ENCODE measurements at places on chromosomes 5 and 9.

DNA sequence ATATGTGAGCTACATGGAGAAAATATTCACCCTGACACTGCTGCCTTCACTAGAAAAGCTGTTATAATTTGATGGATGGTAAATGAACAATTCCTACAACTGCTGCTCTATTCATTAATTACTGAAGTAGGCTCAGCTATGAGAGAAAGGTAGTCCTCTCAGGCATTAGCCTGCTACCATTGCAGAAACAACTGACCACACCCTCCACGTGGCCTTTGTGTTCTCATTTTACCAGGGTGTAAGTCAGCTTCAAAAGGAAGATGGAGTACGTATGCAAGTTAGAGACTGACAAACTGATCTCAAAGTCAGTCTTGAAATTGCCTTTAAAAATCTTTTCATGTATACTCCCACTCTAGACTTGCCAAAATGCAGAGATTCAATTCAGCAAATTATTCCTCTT lies 26.3 kb upstream of the TPD52L3 start:
- no peak for DNase-seq

GRCh38 chr5:157862183-157862851 lies 3.4 kb upstream of the CLINT1 start:
- DNase-seq: no peak

GRCh38 chr9:71685394-71685793 lies 82.9 kb downstream of the CEMIP2 start:
- no peak for DNase-seq

- no peak for DNase-seq
Measured at GRCh38 chr9:33867747-33868439, 50.9 kb downstream of the UBE2R2 start.

DNA sequence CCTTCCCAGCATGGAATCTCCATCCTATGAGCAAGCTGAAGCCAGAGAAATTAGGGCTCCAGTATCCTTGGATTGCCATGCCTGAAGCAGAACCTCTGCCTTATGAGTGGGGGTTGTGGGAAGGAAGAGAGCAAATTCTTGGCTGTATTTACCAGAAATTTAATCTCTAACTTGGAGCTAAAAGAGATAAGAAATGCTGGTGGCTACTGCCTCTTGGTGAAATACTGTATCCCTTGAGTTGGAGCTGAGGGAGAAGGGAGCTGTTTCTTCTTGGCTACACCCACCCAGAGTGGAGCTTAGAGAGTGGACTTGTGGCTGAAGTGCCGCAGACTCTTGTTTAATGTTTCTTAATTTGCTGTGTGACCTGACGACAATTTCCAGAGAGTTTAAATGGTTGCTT lies 447.3 kb downstream of the ARHGEF28 start:
- DNase-seq: no peak

- no peak for DNase-seq
Measured at GRCh38 chr5:124602925-124603650, 143.4 kb downstream of the ZNF608 start.

- no peak for DNase-seq
Measured at GRCh38 chr5:156824800-156825199, 25.3 kb upstream of the PPP1R2B start.

GRCh38 chr9:211557-211956 lies 3.1 kb upstream of the DOCK8 start:
- DNase-seq: no peak

Data from stimulated activated CD8-positive, alpha-beta memory T cell treated with anti-CD3 and anti-CD28 coated beads, Interleukin-15, amount 100 ng/mL, for 48 hours (primary cell).